Coronary artery (tissue), 2 donors: ENCODE measurements at places on chromosomes 11 and 22.

GRCh38 chr11:42232673-42233072, 773.2 kb upstream of the LRRC4C start:
- DNase-seq = no peak

DNA sequence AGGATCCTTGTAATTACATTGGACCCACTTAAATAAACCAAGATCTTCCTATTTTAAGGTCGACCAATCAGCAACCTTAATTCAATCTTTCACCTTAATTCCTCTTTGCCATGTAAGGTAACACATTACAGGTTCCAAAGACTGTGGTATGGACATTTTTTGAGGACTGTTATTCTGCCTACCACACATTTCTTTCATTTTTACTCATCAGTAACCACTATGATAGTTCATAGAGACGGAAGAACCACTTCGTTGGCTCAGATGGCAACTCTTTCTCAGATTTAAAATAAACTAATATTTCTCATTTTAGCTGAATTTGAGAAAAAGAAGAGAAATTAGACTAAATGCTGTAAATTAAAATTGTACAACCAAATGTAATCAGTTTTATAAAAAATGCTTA, 96.3 kb downstream of the PAX6 start:
- no peak for DNase-seq

- peak; percentile 68 for DNase-seq
These were observed 59.7 kb upstream of the KCNQ1OT1 start for GRCh38 chr11:2759228-2760195.

DNA sequence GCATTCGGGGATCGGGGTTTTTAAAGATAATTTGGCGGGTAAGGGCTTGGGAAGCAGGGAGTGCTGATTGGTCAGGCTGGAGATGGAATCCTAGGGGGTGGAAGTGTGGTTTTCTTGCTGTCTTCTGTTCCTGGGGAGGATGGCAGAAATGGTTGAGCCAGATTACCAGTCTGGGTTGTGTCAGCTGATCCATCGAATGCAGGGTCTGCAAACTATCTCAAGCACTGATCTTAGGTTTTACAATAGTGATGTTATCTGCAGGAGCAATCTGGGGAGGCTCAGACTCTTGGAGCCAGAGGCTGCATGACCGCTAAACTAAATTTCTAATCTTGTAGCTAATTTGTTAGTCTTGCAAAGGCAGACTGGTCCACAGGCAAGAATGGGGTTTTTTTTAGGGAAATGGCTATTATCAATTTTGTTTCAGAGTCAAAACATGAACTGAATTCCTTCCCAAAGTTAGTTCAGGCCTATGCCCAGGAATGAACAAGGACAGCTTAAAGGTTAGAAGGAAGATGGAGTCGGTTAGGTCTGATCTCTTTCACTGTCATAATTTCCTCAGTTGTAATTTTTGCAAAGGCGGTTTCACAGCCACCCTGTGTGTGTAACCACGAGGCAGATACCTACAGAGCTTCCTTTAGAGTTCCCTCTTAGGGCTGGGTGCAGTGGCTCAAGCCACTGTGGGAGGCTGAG, 10.2 kb downstream of the SCGB1A1 start:
- no peak for DNase-seq

DNA sequence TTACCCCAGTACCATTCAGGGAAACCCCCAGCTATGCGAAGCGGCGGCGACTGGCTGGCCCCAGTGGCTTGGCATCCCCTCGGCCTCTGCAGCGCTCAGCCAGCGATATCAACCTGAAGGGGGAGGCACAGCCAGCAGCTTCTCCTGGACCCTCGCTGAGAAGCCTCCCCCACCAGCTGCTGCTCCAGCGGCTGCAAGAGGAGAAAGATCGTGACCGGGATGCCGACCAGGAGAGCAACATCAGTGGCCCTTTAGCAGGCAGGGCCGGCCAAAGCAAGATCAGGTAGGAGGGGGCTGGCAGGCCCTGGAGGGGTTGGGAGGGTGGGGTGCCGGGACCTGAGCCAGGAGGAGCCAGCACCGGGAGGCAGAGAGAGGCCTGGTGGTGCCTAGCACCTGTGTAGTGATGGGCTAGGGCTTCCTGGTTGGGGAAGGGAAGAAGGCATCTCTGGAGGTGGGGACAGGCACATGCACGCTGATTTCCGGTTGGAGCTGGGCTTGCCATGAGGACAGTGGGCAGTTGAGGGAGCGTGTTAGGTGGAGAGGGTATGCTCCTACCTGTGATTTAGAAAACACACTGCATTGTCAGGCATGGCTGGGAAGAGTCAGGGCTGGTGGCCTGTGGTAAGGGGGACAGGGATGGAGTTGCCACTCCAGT, 22.3 kb downstream of the SHANK3 start:
- DNase-seq = no peak

DNA sequence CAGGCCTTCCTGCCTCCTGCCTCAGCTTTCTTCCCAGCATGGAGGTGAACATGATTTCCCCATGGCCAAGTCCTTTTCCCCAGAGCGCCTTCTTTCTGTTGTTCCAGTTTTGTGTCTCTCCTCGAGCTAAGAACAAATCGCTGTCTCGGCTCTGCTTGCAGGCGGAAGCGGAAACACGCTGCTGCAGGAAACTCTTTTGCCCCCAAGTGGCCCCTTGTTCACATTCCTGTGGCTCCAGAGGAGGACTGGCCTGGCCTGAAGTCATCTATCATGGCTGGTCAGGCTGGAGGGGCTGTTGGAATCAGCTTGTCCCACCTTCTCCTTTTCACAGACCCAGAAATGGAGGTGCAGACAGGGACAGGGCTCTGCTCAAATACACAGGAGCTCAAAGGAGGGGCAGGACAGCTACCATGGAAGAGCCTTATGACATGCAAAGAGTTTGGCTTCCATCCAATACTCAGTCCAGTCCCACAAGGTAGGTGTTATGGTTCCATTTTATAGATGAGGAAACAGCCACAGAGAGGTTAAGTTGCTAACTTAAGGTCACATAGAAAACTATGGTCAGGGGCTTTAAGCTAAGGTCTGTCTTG, 182.2 kb upstream of the SYT13 start:
- DNase-seq = no peak

GRCh38 chr22:17444204-17444504, 74.9 kb downstream of the CECR2 start:
- no peak for DNase-seq

- DNase-seq = no peak
These were observed 54.2 kb downstream of the GRAMD4 start for GRCh38 chr22:46674367-46674781.

DNA sequence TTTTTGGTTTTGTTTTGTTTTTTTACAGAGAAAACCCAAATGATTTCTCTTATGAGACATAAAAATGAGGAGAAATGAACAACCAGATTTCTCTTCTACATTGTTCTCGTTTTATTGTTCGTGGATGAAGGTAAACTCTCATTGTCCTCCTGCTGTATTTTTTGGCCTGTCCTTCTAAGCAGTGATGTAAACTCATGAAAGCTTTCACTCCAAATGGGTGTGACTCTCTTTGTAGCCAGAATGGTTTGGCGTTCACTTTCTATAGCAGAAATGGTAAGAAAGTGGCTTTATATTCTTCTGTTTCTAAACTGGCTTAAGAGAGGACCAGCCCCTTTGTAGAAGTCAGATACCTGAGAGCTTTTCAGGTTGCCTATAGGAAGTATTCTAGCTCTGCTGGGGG, 15.5 kb upstream of the BMAL1 start:
- DNase-seq = no peak

DNA sequence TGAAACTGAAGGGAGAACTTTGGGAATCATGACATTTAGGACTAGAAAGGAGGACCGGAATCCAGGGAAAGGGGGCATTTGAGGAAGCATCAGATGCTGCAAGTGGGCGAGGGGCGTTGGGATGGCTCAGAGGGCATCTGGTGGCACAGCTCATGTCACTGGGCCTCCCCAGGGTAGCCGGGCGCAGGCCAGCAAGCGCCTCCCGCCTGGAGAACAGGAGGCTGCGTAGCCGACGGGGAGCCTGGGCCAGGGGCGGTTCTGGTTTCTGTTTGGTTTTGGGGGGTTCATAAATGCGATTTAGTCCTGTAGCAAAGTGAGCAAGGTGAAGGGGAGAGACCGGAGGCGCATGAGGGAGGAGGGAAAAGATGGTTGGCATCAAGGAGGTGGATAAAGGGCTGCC, 443 bp upstream of the ST14 start:
- no peak for DNase-seq

GRCh38 chr11:94768602-94769541, 716 bp downstream of the AMOTL1 start:
- DNase-seq = no peak

DNA sequence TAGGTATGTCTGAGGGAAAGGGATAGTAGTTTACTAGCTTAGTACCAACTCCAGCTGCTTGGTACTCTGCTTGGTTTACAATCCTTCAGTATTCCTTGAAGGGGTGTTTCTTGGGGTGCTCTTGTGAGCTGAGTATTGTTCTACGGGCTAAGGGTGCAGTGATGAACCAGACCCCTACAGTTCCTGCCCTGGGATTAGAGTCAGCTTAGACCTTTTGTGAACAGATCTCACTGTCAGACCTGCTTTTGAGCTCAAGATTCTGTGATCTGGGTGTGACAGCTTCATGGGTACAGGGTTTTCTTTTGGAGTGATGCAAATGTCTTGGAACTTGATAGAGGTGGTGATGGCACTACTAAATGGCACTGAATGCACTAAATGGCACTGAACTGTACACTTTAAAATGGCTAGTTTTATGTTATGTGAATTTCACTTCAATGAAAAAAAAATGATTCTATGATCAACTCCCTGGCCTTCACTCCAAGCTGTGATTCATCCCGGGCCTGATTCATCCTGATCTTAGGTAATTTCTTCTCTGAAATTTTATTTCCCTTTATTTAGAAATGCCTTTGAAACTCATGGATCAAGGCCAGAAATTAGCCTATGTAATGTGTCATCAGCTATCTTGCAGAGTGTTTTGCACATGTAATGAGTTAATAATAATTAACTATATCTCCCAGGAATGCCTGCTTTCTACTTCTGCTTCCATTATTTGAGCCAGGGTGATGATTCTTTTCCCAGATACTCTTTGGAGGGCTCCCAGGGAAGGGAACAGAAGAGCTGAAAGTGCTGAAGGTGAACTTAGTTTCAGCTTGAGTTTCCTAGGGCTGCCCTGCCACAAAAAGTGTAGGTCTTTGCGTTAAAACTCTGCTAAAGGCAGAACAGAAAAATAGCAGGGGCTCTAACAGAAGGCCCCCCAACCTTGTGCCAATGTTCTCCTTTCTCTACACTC, 87.9 kb downstream of the NCAM1 start:
- DNase-seq = no peak

DNA sequence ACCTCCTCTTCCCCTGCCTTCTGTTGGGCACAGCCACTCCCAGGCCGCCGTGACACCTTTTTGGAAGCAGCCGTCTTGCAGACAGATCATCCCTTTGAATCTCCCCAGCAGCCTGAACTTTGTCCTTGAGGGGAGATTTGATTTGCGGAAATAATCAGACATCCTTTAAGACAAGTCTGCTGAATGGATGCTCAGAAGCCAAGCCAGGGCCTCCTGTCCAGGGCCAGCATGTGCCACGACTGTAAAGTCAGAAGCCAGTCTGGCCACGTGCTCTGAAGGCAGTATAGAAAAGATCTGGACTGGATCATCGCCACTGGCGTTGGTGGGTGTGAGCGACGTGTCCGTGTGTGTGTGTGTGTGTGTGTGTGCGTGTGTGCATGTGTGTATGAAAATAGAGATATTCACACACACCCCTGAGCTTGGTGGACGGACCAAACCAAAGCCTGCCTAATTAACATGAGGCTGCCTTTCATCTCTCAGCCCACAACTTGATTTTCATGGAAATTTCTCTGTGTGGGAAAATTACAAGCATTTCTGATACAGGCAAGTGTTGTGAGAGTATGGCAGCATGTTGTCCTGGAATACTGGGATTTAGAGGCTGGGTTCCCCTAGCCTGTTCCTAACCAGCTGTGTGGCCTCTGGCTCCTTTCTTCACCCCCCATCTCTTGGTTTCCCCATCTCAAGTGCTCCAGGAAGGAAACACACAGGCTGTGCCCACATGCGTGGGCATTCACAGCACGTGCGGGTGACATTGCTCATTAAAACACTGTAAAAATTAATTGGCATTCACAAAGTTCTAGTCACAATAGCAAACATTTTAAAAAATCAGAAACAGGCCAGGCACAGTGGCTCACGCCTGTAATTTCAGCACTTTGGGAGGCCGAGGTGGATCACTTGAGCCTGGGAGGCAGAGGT, 61.8 kb upstream of the WNT7B start:
- DNase-seq = peak; percentile 70

DNA sequence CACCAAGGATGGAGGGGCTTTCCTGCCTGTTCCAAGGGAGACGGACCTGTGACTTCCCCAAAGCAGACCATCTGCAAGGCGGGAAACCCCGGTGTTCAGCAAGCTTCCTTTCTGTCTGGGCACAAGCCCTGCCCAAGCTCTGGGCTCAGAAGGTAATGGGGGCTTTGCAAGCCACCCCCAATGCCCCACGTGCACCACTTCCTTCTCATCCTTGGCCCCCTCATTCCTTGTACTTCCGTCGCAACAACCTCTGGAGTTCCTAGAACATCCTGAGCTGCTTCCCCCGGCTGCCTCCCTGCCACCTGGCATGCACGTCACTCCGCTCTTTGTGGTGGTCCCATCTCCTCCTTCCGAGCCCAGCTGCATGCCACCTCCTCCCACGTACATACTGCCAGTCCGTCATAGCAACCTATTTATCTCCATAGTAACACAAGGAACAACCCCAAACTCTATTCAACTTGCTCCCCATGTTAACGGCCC, 3.9 kb downstream of the MYEOV start:
- DNase-seq = no peak

GRCh38 chr22:32706149-32706548, 95.4 kb upstream of the TIMP3 start:
- no peak for DNase-seq

GRCh38 chr11:12831471-12832202, 157.4 kb downstream of the TEAD1 start:
- no peak for DNase-seq

DNA sequence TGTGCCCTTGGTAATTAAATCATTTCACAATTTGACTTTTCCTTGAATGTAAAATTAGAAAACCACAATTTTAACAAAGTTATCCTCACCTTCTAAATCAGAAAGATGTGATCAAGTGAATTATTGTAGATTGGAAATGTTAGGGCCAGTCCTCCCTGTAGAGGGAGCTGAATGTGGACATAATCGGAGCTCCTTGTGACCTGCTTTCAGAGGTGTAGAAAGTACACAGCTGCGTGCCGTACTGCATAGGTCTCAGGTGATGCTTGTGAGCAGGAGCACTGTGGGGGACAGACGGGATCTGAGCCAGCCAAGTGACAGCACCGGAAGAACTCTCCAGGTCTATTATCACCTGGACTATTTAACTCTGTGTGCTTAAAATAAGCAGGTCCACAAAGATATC, 338.0 kb downstream of the AASDHPPT start:
- DNase-seq = no peak

DNA sequence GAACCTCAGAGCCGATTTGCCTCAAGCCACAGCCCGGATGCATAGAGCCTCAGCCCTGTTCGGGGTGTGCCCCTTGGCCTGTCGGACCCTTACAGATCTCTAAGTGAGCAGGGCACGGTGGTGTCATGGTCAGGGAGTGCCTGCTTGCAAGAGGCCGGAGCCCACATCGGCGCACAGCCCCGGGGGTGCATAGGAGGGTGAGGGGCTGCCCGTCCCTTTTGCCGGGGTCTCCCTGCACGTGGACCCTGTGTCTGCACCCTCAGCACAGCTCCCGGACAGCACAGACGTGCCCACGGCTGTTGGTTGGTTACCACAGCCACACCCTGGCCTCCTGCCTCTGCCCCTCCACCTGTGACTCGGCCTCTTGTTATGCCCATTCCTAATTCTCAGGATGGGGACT, 6.5 kb downstream of the RAB36 start:
- DNase-seq = no peak

GRCh38 chr11:14449302-14449714, 50.3 kb downstream of the COPB1 start:
- DNase-seq = no peak
